ENCODE measurements at places on chromosomes 2 and 18.
A peak's percentile ranks its signal among the peaks of the same experiment; 100 is the strongest.

DNA sequence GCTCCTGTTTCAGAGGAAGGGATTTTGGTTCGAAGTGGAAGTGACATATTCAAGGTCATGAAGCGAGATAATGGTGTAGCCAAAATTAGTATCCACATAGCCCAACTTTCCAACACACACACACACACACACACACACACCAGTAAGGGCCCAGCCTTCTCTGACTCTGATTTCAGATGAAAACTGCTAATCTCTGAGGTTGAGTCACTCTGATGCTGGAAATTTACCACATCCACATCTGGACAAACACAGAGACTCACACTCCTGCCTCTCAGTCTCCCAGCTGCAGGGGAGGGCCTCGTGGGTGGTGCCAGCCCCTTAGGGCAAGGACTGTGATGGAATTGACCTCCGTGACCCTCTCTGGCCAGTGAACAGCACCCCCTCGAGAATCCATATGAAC lies 29.0 kb upstream of the SLC35F6 start:
- DNase-seq, result no peak

- DNase-seq, result no peak
Observed at GRCh38 chr18:79903071-79903635, 48.3 kb downstream of the SLC66A2 start.

- peak; percentile 89 for DNase-seq
Observed at GRCh38 chr18:21315741-21316197, 73.7 kb downstream of the GREB1L start.

DNA sequence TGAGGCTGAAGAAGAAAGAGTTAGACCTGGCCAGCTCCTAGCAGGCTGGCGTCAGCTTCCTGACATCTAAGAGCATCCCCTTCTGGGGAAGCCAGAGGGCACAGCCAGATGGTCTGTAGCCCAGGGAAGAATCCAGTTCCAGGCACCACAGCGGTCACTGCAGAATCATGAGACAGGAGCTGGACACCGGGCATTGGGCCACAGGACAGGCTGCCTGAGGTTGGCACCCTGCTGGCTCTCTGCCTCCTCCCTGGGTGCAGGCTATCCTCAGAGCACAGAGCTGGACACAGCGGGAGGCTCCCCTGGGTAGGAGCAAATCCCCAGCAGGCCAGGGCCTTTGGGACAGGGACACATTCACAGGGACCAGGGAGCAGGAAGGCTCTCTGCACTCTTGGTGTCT lies 19.8 kb upstream of the ATOH8 start:
- DNase-seq, result no peak

GRCh38 chr2:91442246-91442905 lies 2750.9 kb downstream of the RPIA start:
- DNase-seq, result no peak

DNA sequence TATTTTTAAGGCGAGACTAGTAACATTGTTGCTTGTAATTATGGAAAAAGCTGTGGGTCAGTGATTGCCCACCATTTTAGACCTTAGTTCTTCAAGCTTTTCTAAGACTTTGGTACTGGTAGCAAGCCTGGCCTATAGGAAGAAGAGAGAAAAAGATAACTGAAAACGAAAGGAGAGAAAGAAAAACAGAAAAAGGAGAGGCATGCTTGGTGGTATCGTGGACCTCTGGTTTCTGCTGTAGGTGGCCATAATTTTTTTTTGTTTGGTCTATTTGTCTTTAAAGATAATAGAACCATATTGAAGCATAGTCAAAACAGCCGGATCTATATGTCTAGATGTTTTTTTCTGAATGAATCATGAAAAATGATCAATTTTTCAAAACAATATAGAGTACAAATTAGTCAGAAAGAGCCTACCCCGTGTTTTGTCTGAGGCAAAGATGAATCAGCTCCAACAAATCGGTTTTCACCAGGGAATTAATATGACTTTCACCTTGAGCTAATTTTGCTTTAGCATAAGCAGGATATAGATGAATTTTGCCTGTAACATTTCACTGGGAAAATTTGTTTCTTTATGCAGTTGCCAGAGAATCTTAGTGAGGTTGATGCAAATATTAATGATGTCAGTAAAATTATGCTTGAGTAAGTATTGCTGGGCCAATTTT lies 45.7 kb downstream of the CCDC85A start:
- no peak for DNase-seq

GRCh38 chr2:29423061-29423666 lies 307.9 kb downstream of the CLIP4 start:
- DNase-seq, result no peak

GRCh38 chr2:222964376-222965031 lies 87.5 kb upstream of the KCNE4 start:
- peak; percentile 46 for DNase-seq

DNA sequence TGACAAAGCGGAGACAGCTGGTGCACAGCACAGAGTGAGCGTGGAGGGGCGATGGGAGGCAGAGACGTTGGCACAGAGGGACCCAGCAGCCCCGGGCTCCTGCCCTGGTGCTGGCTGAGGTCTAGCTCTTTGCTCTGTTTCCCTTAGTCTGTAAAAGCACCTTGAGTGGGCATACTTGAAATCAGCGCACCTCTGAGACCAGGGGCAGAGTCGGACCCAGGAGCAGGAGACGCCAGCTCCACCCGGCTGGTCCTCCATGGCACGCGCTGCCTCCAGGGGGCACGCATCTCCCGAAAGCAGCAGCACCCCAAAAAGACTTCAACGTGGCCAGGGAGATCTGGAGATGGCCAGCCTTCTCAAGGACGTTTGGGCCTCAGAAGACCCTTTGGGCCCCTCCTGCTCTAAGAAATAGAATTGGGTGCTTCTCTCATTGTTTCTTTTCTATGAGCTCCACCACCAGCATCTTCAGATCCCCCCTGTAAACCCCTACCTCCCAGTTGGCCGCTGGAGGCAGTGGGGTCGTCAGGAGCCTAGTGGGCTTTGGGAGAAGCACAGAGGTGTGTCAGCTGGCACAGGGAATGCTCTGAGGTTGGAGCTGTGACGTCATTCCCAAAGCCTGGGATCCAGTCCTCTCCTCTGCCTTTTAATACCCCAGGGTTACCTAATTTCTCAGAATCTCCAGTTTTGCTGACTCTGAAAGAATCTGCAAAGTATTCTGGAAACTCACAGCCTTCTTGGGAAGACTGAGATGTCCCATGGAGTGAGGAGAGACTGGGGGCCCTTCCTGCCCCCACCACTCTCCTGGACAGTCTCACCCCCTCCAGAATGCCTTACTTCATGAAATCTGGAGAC lies 58.9 kb downstream of the CIB4 start:
- no peak for DNase-seq

- DNase-seq, result peak; percentile 93
Observed at GRCh38 chr18:57437766-57438671, 2.8 kb downstream of the ONECUT2 start.

- no peak for DNase-seq
Observed at GRCh38 chr2:38850045-38850444, 25.7 kb downstream of the DHX57 start.

- no peak for DNase-seq
Observed at GRCh38 chr2:110800611-110801402, 68.4 kb downstream of the ACOXL start.

DNA sequence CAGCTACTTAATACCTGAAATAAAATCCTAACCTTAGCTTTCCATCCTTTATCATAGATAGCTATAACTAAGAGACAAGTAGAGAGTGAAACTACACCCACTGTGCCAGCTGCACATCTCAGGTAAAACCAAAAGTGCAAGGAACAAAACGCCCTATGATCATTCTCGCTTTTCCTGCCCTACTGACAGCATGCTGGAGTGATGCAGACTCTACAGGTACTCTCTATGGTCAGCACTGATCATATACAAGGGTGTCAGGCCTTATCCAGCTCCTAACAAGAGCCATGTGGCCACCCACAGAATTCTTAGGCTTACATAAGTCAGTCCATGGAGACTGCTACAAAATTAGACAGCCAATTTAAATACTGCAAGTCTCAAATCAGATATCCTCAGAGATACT lies 45.6 kb downstream of the REV1 start:
- DNase-seq, result no peak

GRCh38 chr2:46521215-46521683 lies 41.9 kb downstream of the TMEM247 start:
- DNase-seq, result no peak

DNA sequence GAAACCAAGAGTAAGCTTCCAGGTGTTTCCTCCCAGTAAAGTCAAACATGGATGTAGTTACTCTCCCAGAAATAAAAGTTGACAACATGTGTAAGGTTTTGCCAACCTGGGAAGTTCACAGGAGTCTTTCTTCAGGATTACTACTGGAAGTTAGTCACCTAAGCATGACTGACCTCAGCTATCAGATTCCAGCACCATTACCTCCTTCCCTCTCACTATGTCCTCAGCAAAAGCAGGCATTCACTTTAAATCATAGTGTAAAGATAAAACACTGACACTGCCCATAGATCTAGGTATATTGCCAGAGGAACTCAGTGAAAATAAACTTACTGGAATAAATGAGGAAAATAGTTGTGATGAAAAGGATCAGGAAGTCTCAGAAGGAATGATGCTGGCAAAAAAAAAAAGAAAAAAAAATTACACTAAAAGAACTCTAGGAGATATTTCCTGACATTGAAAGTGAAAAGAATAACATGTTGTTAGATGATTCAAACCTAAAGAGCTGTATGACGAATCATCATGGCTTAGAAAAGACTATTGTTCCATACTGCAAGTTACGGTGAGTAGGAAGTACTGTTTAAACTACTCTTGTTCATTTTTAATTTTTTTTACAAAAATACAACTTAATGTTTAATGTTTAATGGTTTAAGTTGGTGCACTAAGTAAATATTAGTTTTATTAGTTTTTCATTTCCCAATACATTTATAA lies 484.5 kb upstream of the ZNF804A start:
- DNase-seq, result no peak

- peak; percentile 84 for DNase-seq
Observed at GRCh38 chr2:101330253-101330933, 21.9 kb upstream of the RNF149 start.

DNA sequence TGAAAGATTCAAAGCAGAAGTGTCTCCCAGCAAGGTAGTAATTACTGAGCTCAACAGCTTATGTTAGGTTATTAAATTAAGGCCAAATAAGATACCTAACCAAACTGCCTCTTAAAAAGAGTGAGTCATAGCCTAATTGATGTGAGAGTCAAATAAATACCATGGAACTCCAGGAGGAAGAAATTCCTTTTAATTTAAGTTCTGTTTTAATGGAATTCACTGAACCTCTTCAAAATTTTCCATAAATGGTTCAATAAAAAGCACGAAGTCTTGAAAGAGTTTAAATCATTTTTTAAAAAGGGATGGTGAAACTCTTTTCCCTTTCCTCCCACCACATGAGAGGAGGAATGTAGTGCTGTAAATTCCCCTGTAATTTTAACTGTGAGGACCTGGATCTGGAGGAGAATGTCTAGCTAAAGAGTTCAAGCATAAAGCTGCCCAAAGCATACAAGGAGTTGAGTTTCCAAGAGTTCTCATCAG lies 180.8 kb upstream of the MMADHC start:
- DNase-seq, result peak; percentile 42

DNA sequence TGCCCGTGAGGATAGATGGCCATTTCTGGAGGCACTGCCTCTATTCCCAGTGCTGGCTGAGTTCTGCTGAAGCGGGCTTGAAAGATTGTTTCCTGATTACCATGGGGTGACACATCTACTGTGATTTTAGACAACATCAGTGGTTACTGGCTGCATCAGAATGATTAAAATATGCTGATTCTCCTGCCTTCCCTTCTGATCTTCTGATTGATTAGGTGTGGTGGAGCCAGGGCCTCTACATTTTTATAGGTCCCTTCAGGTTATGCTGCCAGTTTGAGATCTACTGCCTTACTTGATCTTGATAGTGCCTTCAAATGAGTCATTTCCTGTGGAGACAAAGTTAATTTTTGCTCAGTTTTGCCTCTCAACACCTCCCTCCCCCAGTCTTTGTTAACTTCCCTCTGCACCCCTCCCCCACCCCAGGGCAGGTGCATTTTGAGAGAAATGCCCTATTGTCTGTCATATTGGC lies 31.6 kb upstream of the SNORC start:
- DNase-seq, result peak; percentile 61

- no peak for DNase-seq
Observed at GRCh38 chr2:162006337-162006736, 67.7 kb downstream of the DPP4 start.

- no peak for DNase-seq
Observed at GRCh38 chr2:102061286-102061699, 69.5 kb downstream of the IL1R2 start.

- DNase-seq, result no peak
Observed at GRCh38 chr2:88606371-88607030, 20.8 kb downstream of the EIF2AK3 start.

DNA sequence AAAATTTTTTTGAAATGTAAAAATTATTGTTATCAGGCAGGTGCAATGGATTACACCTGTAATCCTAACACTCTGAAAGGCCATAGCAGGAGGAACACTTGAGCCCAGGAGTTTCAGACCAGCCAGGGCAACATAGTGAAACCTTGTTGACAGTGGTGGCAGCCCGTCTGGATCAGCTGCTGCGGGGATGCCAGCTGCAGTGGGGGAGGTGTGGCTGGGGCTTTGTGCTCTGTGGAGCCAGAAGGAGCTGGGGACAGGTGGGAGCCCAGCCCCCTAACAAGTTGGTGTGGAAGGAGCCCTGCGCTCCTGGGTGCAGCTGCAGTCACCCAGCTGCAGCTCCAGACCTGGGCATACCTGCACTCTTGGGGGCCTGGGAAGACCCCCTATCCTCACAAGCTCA lies 182.4 kb upstream of the MC4R start:
- no peak for DNase-seq

DNA sequence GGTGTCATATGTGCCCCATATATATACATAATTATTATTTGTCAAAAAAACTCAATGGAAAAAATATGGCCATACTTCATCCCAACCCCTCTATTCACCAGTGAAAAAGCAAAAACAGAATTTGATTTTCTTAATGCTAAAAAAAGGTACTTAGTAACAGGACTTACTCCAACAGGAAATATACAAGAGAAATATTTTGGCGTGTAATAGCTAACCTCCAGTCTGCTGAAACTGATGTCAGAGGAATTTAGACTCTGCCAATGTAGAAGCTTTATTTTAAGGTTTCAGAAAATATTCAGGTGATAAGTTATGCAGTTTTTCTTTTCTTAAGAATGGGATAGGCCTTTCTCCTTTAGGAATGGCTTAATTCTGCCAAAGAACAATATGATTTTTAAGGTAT lies 72.6 kb downstream of the TMEFF2 start:
- DNase-seq, result no peak

DNA sequence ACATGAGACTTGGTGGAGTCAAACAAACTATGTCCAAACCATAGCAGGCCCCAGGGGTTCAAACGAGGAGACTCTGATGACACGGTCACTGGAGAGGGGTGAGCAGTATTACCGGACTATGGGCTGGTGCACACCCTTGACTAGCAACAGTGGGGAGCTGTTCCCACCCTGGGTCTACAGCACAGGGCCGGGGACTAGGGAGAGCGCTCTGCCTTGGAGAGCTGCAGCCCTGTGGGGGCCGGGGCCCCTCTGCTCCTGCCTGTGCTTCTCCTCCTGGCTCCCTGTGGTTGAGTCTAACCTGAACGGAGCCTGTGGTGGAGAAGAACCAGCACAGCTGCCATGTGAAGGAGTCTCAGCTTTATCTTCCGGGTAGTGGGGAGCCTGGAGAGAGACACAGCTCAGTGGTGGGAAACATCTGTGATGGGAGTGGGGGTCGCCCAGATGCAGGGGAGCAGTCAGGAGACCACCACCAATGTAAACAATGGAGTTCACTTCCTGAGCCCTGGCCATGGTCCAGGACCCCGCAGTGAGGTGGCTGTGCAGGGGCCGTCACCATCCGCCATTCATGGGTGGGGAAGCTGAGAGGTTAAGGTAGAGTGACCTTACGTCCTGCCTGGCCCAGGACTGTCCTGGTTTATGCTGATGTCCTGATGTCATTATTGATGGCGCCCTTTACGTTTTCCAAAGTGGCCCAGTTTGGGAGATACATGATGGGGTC lies 195.7 kb upstream of the TWIST2 start:
- DNase-seq, result no peak

- no peak for DNase-seq
Observed at GRCh38 chr2:46269001-46269400, 28.2 kb upstream of the EPAS1 start.

Measured in mesendoderm (in vitro differentiated cells).